ENCODE measurements at places on chromosomes 7 and 10.

DNA sequence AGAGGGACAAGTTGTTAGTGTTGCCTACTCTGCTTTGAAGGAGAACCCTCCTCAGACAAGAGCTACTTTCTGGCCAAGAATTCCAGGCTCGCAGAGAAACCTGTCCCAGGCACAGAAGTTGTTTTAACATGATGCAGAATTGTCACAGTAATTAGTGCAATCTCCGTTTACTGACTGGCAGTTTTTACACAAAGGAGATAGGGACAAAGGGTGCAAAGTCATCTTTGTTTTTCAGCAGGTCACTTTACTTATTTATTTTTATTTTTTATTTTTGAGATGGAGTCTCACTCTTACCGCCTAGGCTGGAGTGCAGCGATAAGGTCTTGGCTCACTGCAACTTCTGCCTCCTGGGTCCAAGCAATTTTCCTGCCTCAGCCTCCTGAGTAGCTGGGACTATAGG, 12.3 kb downstream of the TCF7L2 start:
- no peak for DNase-seq

DNA sequence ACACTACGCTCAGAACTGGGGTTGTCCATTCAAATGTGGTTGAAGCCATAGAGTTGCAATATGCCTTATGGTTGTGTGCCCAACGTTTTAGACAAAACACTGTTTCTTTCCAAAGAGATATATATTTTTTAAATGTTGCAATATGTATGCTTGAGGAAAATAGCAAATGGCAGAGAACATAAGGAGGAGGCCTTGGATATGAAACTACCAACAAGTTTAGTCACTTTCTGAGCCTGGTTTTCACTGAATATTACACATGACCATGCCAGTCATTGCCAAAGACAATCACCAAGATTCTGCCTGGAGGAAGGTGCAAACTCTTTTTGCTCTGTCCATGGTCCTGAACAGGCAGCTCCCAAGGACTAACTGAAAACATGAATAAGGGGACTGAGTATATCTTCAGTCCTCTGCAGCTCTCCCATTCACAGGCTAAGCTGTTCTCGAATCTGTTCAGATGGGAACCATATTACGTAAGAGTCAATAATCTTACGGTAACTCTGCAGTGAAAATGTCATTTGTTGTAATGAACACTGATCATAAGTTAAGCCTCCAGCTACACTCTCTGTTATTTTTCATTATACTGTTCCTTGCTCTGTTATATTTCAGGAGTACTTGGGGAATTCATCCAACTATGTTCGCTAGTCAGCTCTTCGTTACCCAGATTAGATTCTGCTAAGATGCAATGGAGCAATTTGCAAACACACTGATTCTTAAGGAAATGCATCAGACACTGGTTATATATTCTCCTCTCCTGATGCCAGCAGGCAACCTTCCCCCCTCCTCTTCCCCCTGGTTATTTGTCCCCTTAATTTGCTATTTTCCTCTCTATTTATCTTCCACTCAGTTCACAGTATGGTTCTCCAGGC, 90.7 kb upstream of the C1QL3 start:
- no peak for DNase-seq

DNA sequence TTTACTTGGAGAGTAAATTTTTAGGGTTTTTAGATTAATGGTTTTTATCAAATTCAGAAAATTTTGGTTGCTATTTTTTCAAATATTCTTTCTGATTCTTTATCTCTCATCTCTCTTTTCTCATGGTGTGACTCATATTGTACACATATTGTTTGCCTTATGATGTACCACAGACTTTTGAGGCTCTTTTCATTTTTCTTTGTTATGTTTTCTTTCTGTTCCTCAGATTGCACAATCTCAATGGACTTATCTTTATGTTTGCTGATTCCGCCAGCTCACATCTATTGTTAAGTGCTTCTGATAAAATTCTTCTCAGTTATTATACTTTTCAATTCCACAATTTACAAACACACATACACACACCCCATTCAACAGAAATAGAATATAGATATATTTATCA, 168.2 kb upstream of the IGFBP3 start:
- DNase-seq, result no peak

- no peak for DNase-seq
These were observed 22.8 kb downstream of the GRID1 start for GRCh38 chr10:86343761-86344160.

- no peak for DNase-seq
These were observed 35.2 kb downstream of the CYP17A1 start for GRCh38 chr10:102801978-102802377.

GRCh38 chr10:104330168-104331110, 7.8 kb downstream of the ITPRIP start:
- no peak for DNase-seq

GRCh38 chr7:27581906-27582305, 80.8 kb downstream of the HIBADH start:
- DNase-seq, result no peak

DNA sequence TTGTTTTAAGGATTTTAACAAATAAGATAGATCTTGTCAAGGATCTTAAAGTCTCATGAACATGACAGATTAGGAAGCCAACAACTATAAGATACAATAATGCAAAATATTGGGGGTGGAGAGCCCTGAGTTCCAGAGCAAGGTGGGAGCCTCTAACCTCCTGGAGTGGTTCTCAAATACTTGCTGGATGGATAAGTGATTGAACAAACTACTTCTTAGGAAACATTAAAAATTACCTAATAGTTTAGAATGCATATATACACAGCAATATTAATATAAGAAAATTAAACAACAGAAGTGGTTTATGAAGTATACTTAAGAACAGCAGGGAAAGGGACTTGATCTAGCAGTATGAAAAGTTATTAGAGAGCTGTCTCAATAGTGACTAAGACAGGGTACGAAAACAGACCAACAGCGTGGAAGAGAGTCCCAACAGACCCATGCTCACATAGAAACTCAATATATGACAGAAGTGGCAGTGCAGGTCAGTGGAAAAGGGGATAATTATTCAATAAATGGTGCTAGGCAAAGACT, 28.3 kb downstream of the CRPPA start:
- no peak for DNase-seq

DNA sequence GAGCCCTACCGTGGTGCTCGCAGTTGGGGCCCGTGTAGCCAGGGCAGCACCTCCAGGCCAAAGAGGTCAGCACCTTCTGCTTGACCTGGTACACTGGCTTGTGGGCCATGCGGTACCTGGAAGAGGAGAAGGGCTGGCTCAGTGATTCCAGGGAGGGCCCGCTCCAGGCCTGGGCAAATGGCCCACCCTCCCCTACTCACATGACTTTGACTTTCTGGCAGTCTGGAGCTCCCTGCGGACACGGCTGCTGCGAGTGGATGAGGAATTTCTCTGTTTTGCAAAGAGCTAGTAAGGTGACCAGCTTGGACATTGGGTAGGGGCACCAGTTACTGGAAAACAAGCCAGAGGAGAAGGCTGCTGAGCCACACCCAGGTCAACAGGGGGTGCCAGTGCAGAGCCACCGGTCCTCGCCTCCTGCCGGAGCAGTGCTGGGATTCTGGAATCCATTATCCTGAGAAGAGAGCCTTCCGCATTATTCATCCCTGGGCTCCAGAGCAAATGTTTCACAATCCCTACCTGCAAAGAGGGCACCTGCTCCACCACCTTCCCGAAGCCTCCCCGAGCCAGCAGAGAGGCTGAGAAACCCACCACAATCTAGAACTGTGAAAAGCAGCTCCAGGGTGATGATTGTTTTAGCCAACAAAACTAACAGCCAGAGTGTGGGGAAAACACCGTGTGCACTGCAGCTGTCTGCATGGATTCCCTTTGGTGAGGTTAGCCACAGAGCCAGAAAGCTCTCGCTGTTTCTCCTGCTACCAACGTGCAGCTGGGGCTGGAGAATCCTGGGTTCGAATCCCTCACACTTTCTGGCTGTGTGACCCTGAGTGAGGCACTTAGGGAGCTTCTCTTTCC, 11.8 kb downstream of the MMRN2 start:
- DNase-seq, result no peak

DNA sequence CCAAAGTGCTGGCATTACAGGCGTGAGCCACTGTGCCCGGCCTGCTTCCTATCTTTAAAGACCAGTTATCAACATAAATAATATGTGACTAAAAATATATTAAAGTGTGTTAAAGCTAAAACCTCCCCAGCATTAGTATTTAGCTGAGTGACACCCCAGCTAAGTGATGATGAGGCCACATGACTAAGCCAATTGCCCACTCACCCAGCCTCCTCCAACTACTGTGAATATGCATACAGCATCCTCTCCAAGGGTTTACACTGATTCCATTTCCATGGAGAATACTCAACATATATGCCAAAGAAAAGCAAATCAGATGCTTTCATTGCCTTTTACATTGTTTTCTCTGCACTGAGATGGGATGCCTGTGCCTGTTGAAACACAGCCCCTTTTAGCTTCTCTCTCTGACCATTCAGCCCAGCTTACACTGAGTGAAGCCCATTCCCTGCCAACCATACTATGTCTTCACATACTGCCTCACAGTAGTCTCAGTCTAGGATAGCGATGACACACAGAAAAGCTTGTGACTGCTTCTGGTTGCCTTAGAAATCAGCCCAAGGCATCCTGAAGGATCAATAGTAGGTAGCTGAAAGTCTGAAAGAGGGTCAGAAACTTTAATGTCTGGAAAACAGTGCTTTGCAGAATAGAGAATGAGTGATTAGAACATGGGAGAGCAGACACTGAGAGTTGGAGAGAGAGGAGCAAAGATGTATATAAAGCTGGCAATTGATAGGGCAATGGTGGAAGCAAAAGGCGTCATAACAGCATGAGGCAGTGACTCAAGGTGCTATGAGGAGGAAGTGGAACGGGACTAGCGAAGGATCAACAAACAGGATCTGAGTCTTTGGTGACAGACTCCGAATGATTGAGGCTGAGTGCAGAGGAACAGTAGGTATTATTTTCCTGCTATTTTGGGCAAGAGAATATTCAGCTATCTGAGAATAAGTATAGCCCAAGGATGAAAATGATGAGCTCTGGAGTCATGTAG, 19.8 kb upstream of the ATE1 start:
- no peak for DNase-seq

DNA sequence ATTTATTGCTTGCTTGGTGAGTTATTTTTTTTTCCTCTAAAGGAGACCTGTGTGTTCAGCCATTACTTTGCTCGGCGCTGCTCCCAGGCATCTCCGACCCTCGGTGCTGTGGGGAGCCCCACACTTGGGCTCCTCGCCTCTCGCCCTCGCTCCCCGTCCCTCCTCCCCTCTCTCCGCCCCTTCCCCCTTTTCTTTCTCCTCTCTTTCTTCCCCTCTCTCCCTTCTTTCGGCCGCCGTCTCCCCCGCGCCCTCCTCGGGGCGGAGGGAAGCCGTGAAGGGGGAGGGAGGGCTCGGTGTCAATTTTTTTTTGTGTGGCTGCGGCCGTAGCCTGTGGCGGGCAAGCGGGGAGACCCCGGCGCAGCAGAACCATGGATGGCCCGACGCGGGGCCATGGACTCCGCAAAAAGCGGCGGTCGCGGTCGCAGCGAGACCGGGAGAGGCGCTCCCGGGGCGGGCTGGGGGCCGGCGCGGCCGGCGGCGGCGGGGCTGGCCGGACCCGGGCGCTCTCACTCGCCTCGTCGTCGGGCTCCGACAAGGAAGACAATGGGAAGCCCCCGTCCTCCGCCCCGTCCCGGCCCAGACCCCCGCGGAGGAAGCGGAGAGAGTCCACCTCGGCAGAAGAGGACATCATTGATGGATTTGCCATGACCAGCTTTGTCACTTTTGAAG, 1.1 kb downstream of the AUTS2 start:
- peak; percentile 24 for DNase-seq

- DNase-seq, result no peak
These were observed 244.2 kb downstream of the ELFN1 start for GRCh38 chr7:1914321-1914720.

DNA sequence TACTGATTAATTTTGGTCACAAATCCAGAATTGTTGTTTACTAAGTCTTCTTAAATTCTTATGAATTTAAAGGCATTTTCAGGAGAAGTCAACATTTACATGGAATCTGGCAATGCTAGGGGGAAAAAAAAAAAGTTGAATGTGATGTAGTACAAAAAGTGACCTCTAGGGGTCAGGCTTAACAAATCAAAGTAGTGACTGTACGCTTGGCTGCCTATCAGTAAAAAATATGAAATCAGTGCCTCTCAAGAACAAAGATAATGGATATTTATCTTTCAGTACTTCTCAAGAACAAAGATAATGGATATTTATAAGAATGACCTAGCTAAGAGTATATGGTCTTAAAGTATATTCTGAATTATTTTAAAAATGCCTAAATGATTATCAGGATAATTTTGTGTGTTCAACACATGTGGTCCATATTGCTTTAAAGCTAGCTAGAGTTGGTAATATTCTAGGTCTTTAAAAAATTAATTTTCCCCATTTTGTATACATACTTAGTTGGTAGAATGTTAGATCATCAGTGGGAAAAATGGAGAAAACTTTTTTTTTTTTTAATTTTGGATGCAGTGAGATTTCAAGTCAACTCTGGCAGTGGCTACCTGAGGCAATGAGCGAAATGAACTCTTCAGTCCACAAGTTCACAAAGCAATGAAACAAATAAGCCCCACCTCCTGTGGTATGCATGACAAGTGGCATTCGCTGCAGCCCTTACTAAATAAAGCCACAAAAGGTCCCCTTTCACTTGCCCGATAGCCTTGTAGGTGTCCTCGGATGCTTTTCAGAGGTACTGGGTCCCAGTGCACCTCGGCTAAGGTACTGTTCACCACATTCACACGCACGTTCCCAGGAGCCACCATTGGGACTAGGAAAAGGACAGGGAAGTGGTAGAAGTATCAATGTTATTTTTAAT, 51.2 kb upstream of the LAMB4 start:
- DNase-seq, result peak; percentile 58

DNA sequence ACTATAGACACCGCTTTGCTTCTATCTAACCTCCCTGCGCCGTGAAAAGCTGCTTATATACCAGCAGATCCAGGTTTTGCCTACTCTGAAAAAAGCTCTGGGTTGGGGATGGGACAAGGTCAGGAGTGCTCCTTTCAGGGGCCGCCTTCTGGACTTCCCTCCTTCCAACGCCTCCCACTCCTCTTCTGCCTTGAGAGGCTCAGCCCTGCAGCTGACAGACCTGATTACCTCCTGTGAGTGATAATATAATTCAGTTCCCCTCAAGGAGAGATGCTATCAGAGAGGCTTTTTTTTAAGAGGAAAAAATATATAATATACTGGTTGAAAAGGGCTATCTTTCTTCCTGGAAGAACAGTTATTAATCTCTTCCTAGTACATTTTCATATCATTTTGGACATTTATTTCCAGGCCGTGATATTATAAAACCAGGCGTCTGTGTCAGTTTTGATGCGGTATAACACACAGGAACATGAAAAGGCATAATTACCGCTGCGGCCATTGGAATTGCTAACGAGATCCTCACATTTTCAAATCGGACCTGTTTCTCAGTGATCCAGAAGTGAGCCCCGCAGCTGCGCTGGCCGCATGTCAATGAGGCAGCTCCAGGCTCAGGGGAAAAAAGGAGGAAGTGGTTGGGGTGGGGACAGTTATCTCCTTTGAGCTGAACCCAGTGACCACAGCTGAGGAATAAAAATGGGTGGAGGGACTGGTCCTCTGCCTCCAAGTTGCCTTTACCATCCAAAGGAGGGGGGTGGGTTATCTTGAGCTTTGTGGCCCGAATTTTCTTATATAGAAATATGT, 457.1 kb downstream of the TYW1 start:
- no peak for DNase-seq

- no peak for DNase-seq
These were observed 36.8 kb downstream of the RGS10 start for GRCh38 chr10:119505588-119506315.

GRCh38 chr10:49711481-49711880, 32.0 kb downstream of the C10orf53 start:
- DNase-seq, result no peak

Measured in cerebellum (tissue), 4 donors.